ENCODE measurements at places on chromosomes 16 and 17. TPM values are rescaled to one million over a fixed set of nuclear protein-coding genes. Genes with fewer than 3 reads are reported as not detected.

The GDE1 gene
- polyA plus RNA-seq, result 83.7 TPM

- no peak for DNase-seq
These were observed 6.7 kb upstream of the PHKG2 start for GRCh38 chr16:30741461-30741914.

DNA sequence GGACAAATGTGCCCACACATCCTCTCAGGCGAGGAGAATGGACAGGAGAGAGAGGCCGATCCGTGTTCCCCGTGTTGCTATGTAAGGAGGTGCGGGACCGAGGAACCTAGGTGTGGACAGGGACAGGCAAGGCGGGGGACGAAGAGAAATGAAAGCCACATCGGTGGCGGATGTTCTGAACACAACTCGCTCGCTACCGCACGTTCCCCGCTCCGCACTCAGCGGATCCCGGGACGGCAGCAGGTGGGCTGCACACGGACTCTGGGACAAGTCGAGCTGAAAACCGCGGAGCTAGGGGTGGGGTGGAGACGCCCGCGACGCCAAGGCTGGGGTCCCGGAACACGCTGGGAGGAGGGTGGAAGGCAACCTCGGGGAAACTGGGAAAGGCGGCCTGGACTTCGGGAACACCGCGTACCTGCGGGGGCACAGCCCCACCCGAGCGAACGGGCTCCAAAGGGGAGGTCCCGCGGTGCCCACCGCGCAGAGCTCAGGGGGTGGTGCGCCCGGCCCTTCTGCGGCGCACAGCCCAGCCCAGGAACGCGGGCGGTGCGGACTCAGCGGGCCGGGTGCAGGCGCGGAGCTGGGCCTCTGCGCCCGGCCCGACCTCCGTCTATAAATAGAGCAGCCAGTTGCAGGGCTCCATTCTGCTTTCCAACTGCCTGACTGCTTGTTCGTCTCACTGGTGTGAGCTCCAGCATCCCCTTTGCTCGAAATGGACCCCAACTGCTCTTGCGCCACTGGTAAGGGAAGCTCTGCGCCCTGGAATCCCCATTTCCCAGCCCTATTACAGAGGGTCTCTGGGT lies at the start of gene MT1E:
MT1E (plus strand) TSS at position 642 of the 803 bp plus-strand sequence; CDS start at position 713, 71 bp downstream.
- DNase-seq, result no peak

GRCh38 chr17:68591583-68591982 lies 9.6 kb downstream of the FAM20A start:
- no peak for DNase-seq
